ENCODE measurements at places on chromosomes 1 and 21.

GRCh38 chr1:1889847-1890505 lies 911 bp downstream of the GNB1 start:
- no peak for DNase-seq

DNA sequence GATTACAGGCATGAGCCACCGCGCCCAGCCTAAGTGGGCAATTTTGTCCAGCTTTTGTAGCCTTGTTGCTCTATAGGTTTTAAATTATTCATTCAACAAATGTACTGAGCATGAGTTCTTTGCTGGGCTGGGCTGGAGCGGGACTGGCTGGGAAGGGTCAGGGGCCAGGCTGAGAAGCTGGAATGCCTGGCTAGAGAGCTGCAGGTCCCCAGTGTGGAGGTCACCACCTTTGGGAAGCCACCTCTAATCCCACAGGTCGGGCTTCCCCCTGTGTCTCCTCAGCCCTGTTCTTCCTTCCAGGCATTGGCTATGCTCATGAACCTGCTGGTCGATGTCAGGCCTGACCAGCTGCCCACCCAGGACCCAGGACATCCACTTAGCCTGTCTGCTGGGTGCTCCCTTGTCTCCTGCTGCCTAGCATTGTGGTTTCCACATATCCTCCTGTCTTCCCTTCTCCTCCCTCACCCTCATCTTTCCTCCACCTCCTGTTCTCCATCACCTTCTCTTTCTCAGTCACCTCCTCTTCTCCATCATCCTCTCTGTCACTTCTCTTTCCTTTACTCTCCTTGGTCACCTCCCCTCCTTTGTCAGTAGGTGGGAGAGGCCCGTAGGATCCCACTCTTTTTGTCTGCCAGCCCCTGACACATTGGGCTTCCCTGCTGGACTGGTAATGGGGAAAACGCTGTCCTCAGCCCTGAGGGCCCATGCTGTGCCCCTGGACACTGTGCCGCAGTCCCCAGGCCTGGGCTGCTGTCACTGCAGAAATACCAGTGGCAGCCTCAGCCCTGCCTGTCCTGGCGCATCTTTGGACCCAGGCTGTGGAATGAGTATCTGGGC lies 23.8 kb downstream of the SERINC2 start:
- no peak for DNase-seq

DNA sequence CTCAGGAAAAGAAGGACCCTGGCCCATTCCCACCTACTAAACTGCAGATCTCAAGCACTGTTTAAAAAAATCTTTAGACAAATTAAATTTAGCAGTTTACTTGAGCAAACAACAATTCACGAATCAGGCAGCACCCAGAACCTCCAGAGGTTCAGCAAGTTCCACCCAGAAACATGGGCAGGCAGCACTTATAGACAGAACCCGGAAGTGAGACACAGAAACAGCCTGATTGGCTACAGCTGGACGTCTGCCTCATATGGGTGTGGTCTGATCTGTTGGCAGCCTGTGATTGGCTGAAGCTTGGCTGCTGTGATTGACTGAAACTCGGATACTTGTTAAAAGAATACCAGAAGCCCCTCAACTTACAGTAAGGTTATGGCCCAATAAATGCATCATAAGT lies 34.7 kb upstream of the COL6A2 start:
- DNase-seq, result no peak

DNA sequence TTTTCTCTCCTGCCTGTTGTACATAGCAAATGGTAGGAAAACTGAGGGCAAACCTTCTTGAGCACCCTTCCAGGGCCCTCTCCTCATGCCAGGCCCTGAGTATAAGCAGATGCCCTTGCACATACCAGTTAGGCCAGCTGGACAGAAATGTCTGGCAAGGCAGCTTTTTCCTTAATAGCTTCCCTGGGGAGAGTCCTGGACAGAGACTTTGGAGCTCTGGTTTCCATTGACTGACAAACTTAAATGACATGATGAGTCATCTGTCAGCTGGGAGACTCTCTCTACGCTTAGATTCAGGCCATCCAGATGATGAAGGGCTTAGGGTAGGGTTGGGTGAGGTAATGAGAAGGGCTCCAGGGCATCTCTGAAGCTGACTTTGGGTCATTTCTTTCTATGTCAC lies 317.5 kb downstream of the ASTN1 start:
- DNase-seq, result no peak

- DNase-seq, result peak; percentile 39
Measured at GRCh38 chr1:202638019-202638700, 72.1 kb downstream of the SYT2 start.

- no peak for DNase-seq
Measured at GRCh38 chr1:95829556-95829955, 595.5 kb downstream of the RWDD3 start.

- DNase-seq, result no peak
Measured at GRCh38 chr21:33019885-33020557, 5.7 kb upstream of the OLIG2 start.

GRCh38 chr1:63866084-63866483 lies 92.3 kb downstream of the ROR1 start:
- DNase-seq, result no peak

DNA sequence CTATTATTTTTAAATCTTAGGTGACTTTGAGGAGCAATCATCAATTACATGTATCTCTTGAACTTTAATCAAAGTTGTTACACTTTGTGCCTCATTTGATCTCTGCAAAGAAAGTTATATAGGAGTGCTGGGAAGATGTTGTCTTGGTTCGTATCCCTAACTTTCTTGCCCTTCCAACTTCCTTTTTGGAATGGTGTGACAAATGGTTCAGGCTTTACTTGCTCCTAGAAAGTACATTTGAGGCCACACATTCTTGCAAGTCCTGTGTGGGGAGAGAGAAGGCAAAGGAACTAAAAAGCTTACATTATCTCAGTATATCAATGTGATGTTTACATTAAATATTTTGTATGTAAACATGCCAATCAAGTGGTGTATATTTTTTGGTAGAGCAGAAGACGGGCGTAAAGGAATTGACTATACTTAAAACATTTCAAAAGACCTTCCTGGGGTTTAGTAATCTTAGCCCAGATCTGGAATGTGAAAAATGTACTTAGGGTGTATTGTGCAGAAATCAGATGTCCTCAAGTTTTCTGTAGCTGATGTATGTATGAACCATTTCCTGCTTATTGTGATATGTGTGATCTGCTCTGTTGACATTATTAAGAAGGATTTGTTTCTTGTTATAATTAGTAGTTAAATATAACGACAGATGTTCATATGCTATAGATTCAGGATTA lies 59.2 kb downstream of the USP25 start:
- no peak for DNase-seq

DNA sequence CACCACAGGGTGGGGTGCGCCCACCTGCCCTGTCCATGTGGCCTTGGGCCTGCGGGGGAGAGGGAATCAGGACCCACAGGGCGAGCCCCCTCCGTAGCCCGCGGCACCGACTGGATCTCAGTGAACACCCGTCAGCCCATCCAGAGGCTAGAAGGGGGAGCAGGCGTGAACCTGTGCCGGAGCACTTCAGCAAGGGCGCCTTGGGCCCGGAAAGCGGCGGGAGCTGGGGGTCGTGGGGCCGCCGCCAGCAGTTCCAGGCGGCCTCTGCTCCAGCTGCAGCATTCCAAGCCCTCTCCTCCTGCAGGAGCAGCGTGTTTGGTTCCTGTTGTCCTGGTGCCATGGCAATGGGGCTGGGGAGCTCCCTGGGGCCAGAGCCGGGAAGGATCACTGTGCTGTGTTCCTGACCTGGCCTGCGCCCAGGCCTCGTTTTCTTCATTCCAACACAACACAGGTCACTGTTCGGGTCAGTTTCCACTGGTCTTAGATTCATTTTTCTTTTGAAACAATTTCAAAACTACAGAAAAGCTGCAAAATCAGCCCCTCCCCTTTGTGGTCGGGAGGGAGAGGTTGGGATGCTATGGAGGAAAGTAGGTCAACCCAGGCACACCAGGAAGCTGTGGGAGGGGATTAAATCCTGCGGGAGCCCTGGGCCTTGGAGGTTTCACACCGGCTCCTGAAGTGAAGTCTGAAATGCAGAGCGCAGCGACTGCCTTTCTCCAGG lies 18.8 kb downstream of the SLX9 start:
- no peak for DNase-seq

DNA sequence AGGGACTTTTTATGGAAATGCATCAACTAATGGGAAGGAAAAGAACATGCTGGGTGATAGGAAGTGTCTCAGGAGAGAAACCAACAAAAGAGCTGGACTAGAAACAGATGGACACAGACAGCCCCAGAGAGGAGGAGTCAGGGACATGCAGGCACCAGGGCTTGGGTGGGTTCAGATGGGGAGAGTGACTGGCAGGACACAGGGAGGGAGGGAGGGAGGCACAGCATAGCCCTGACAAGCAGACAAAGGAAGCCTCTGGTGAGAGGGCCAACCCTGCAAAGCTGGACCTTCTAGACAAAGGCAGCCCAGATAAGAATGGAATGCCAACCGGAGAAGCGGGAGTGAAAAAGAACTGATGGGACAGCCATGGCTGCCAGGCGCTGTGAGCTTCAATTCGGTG lies 568.8 kb downstream of the AJAP1 start:
- DNase-seq, result no peak

DNA sequence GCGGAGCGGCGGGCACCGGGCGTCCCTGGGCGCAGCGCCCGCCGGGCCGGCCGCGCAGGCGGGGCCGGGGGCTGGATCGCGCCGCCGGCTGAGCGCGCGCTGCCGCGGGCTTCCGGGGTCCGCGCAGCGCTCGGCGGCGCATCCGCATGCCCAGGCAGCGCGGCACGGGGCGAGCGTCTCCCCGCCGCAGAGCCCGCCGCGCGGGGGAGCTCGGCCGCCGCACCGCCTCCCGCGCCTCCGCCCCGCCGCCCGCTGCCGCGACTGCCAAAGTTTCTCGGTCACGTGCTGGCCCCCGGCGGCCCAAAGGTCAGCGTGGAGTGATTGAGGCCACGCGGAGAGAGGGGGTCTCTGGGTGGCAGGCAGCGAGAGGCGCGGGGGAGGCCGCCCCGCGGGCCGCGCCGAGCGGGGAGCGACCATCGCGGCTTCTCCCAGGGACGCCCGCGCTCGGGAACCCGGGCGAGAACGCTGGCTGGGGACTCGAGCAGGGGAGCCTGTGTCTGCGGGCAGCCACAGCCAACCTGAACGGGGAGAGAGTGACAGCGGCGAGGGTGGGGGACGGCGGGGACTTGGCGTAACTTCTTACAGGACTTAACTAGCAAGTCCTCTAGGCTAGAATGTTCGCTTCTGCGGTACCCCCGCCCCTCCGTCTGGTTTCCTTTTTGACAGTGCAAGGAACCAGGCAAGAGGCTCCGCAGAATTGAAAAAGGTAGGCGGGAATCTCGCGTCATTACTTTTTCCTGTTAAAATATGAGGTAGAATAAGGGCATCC lies at the start of gene ILDR2:
Gene ILDR2 (minus strand): TSS at position 180 of the 769 bp plus-strand sequence. CDS start 272 bp downstream, outside the sequence.
- no peak for DNase-seq

- no peak for DNase-seq
Measured at GRCh38 chr1:94858276-94858675, 38.1 kb downstream of the SLC44A3 start.

DNA sequence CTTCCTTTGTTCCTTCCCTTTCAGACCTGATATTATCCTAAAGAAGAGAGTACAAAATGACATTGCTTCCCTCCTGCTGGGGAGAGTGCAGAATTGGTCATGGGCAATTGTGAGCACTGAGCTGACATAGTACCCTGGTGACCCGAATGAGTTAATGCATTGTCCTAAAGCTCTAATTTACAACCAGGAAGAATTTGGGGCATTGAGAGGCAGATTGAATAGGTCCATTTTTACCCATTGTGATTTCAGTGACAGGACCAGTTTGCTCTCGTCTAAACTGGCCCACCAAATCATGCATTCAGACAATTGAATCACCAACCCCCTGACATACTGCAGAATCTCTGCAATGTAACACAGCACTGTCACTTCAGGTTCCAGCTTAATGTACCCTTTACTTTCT lies 497.4 kb downstream of the DPYD start:
- DNase-seq, result no peak

DNA sequence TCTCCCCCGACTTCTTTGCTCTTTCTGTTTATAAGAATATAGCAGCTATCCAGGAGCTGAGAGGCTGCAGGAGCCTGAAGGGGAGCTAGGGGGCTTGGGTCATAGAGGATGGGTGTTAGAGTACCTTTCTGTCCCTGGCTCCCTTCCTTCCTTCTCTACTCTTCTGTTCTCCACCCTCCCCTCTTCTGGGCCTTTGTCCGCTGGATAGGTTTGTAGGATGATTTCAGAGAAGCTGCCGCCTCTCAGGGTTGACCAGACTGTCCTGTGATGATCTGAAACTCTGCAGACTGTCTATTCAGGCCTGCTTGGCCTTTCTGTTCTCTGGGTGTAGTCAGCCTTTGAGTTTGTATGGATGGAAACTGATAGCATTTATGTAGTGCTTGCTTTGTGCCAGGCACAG lies 26.3 kb downstream of the PPFIA4 start:
- DNase-seq, result no peak

- DNase-seq, result no peak
Measured at GRCh38 chr21:34020005-34020847, 53.2 kb upstream of the MRPS6 start.

All from NCI-H187 treated with DMSO at 0.1 percent for 48 hours (cell line).